Activated naive CD4-positive, alpha-beta T cell treated with anti-CD3 and anti-CD28 coated beads for 36 hours (primary cell): ENCODE measurements at places on chromosomes 2 and 18. TPM values are rescaled to one million over a fixed set of nuclear protein-coding genes. Genes with fewer than 3 reads are reported as not detected.

GRCh38 chr2:72847534-72848315 lies 21.9 kb upstream of the EXOC6B start:
- DNase-seq: no peak

DNA sequence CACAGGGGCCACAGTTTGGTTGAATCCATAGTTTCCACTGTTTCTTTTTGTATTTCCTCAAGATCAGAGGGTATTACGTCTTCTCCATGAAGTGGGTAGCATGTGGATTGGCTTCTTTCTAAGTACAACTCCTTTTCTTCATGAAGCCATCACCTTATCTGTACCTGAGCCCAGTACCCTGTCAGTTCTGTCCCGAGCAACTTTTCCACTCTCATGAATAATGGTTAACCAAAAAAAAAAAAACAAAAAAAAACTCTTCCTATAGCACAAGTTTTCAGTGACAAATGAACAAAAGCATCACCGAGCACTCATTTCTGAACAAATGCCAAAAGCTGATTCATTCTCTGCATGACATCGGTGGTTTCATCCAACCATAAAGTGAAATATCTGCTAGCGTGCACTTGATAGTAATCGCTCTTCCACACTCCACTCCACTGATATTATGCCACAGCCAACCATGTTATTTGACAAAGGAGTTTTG lies 53.0 kb upstream of the CCDC150 start:
- DNase-seq: no peak

DNA sequence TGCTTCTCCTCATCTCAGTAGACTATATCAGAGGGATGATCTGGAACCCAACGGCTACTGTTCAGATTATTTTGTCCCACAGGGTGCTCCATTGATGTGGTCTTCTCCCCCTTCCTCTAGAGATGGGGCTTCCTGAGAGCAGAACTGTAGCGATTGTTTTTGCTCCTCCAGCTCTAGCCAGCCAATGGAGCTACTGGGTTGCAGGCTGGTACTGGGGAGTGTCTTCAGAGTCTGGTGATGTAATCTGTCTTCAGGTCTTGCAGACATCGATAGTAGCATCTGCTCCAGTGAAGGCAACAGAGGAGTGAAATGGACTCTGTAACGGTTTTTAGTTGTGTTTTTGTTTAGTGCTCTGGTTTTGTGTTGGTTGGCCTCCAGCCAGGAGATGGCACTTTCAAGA lies 621.9 kb downstream of the RNF144A start:
- DNase-seq: no peak

- DNase-seq: no peak
These were observed 29.9 kb downstream of the ZEB2 start for GRCh38 chr2:144490017-144490416.

DNA sequence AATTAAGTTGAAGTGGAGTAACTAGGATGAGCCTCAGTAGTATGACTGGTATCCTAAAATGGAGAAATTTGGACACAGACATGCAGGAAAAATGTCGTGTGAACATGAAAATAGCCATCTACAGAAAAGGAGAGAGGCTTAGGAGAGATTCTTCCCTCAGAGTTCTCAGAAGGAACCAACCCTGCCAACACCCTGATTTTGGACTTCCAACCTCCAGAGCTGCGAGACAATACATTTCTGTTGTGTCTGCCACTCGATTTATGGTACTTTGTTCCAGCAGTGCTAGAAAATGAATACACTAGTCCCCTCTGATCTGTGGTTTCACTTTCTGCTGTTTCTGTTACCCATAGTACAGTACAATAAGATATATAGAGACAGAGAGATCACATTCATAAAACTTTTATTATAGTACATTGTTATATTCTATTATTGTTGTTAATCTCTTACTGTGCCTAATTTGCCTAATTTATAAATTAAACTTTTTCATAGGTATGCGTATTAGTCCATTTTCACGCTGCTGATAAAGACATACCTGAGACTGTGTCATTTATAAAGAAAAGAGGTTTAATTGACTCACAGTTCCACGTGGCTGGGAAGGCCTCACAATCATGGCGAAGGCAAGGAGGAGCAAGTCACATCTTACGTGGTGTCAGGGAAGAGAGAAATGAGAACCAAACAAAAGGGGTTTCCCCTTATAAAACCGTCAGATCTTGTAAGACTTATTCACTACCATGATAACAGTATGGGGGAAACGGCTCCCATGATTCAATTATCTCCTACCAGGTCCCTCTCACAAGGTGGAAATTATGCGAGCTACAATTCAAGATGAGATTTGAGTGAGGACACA lies 41.3 kb downstream of the PLEKHA3 start:
- DNase-seq: peak; percentile 62

- no peak for DNase-seq
These were observed 32.6 kb downstream of the MRPL33 start for GRCh38 chr2:27804146-27804545.

- no peak for DNase-seq
These were observed 302.2 kb upstream of the MAP2 start for GRCh38 chr2:209121691-209122090.

- DNase-seq: no peak
These were observed 202.5 kb downstream of the GLI2 start for GRCh38 chr2:120938045-120938771.

- DNase-seq: no peak
These were observed 51.5 kb upstream of the CDH19 start for GRCh38 chr18:66655407-66655806.

The RSAD2 gene
- 9.9 TPM for total RNA-seq

The B3GNT7 gene
- total RNA-seq: not detected

The REG1B gene
- total RNA-seq: not detected
